ENCODE measurements at places on chromosomes 12 and 14.
A peak's percentile ranks its signal among the peaks of the same experiment; 100 is the strongest.

DNA sequence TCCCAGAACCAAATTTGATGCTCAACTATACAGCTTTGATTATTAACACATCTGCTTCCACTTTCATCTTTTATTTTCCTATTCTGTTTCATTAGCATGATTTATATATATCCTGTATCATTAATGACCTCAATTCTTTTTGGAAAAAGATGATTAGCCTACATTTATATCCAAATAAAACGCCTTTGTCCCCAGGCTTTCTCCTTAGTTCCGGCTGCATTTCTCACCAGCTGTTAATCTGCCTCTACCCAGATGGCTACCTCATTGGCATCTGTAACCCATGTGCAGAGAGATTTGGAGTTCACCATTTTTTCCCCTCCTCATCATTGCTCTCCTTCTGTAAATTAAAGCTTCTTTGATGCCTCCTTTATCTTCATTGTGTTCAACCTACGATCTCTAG lies 336.8 kb upstream of the RGS6 start:
- no peak for DNase-seq

- no peak for DNase-seq
Observed at GRCh38 chr12:92000597-92000996, 145.0 kb downstream of the BTG1 start.

- DNase-seq = no peak
Observed at GRCh38 chr12:77923882-77924281, 93.2 kb downstream of the NAV3 start.

- no peak for DNase-seq
Observed at GRCh38 chr12:52612431-52613383, 5.7 kb downstream of the KRT73 start.

DNA sequence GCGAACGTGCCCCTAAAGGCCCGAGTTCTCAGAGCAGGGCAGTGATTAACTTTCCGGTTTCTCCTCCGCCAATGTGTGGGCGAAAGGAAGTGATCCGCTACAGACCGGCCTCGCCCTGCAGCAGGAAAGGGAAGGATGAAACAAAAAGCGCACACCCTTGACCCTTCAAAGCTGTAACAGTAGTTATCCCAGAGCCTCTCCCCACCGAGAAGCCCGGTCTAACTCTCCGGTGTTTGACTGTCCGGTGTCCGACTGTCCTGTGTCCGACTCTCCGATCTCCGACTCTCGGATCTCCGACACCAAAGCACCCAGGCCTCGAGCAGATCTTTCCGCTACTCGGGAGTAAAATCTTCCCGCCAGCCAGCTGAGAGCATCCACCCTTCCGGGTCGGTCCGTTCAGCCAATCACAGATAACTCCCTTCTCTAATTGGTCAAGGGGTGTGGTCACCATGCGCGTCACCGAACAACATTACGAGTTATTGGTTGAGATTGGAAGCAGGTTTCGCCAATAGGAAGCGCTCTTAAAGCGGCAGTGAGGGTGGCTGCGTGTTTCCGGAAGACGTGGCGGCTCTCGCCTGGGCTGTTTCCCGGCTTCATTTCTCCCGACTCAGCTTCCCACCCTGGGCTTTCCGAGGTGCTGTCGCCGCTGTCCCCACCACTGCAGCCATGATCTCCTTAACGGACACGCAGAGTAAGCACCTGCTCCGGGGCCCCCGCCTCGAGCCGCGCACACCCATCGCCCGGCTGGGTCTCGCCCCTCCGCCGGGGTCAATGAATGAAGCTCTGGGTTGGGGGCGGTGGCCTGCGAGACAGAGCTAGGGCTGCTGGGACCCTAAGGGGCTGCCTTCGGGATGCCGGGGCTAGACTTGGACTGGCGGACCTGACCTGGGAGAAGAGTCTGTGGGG lies at the start of the genes GOLT1B and RECQL:
GOLT1B (plus strand) TSS at position 532 of the 906 bp plus-strand sequence; CDS start at position 667, 135 bp downstream.
RECQL (minus strand) TSS at position 378 of the 906 bp plus-strand sequence. CDS start 2,065 bp downstream, outside the sequence.
- DNase-seq = peak; percentile 98

GRCh38 chr12:51863363-51863932 lies 14.9 kb upstream of the FIGNL2 start:
- DNase-seq = no peak

- peak; percentile 75 for DNase-seq
Observed at GRCh38 chr14:74973003-74973653, 17.7 kb upstream of the PGF start.

DNA sequence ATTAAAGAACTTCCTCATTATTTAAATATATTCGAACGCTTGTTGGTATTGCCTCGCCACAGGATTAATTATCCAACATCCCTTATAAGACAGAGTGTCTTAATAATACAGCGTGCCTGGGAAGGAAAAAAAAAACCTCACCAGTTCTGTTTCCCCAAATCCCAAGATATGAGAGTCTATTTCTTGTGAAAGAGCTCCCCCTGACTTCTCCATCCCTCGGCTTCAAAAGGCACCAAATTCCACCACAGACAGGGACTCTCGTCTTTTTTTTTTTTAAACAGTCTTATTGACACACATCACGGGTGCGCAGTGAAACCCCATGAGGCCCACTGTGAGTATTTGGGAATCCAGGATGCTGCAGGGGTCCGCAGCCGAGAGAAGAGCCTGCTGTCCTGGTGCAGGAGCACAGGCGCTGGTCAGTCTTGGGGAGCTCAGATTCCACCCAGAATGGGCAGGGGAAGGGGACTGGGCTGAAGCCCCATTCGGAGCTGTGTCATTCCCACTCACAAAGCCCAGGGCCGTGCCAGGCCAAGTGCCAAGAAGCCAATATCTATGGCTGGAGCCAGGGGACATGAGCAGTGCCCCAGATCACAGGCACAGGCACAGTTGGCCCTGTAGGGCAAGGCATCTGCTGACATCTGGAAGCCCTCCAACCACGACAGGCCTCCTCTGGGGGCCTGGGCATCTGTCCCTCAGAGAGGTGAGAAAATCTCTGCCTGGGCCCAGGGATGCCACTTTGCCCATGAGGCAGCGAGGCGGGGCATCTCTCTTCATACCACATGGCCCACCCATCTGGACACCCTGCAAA lies 71.9 kb downstream of the BCL11B start:
- DNase-seq = peak; percentile 8

GRCh38 chr14:79645753-79646362 lies 565.4 kb downstream of the DIO2 start:
- no peak for DNase-seq

DNA sequence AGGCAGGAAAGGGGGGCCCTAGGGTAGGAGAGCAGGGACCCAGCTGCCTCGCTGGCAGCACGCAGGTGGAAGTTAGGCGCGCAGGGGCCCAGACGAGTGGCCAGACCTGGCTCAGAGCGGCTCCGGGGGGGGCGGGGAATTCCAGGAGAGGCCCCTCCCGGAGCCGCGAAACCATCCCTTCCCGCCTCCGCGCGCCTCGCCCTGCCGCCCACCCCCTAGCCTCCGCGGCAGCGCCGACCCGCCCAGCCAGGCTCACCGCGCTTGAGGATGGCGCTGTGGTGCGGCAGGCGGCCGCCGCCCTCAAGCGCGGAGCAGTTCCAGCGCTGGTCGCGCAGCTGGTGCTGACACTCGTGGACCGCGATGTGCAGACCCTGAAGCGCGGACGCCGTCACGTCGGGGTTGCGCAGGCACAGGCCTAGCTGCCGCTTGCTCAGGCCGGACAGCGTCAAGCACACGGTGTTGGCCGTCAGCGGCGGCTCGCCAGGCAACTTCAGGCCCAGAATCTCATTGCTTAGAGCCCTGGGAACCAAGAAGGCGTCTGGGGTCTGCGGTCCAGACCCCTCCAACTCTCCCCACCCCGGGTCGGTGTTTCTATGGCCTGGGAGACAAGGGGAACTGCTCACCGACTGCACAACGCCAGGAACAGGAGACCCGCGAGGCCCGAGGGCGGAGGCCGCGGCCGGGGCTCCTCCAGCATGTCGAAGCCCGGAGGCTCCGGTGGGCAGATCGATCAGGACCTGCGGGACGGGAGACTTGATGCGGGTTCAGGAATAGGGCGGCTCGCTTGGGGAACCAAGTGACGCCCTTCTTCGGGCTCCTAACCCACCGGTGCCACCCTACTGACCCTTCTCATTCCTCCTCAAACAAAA lies 1.5 kb downstream of the WNT10B start:
- peak; percentile 37 for DNase-seq

DNA sequence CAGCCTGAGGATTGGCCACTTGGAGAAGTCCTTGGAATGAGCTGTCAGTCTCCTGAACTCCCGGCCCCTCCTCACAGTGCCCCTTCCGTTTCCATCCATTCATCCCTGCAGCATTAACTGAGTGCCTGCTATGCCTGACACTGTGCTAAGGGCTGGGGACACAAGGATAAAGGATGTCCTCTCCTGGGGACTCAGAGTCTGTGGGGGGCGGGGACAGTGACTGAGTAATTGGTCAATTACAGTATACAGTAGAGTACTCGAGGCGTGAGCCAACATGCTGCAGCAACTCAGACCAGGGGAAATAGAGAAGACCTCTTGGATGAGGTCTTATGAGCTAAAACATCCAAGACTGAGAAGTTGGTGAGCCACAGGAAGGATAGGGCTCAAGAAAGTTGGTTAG lies 43.4 kb upstream of the PWP1 start:
- no peak for DNase-seq

- no peak for DNase-seq
Observed at GRCh38 chr14:77642407-77642806, 26.0 kb upstream of the SPTLC2 start.

DNA sequence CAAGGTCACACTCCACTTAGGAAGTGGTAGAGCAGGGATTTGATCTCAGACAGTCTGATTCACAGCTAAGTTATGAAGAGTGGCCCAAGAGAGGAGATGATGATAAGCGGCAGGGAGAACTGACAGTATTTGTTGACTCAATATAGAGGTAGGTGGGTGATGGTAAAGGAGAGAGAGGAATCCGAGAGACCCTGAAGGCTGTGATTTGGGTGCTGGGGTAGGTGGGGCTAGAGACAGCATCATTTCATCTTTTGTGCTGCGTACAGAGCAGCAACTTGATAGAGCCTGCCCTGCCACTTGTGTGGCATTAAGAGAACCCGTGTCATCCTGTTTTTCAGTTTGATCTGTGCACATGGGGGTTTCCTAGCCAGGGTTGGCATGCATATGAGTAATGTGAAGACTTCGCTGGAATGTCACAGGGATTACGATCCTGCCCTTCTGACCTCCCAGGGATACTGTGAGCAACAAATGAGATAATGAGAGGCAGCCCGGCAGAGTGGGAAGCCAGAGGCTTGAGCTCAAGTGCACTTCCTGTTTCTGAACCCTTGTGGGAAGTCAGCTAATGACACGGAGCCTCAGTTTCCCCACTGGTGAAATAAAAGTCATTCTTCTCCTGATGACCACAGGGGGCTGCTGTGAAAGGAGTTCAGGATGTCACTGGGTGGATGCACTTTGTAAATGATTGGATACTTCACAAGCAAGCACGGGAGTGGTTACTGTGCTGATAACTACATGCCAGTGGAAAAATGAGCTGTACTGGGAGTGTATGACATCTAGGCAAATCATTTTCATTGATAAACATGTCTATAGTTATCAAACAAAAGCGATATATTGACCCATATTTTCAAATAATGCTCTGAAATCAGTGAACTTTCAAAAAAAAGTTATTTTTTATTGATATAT lies 59.5 kb upstream of the IGF1 start:
- DNase-seq = peak; percentile 40

DNA sequence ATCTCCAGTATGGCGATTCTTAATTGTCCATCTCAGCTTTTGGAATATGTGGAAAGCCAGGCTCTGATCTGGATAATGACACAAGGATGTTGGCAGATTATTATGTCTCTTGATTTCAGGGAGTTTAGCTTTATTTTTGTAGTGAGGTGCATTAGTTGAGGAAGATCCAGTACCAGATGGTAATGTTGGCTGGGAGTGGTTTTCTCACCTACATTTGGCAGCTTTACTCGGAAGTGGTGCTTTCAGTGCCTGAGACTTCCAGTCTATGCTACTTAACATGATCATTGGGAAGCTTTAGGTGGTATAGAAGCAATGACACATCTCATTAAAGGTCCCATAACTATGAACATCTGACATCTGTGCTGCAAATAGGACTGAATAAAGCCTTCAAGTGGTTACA lies 7.5 kb downstream of the SLC15A5 start:
- DNase-seq = no peak

DNA sequence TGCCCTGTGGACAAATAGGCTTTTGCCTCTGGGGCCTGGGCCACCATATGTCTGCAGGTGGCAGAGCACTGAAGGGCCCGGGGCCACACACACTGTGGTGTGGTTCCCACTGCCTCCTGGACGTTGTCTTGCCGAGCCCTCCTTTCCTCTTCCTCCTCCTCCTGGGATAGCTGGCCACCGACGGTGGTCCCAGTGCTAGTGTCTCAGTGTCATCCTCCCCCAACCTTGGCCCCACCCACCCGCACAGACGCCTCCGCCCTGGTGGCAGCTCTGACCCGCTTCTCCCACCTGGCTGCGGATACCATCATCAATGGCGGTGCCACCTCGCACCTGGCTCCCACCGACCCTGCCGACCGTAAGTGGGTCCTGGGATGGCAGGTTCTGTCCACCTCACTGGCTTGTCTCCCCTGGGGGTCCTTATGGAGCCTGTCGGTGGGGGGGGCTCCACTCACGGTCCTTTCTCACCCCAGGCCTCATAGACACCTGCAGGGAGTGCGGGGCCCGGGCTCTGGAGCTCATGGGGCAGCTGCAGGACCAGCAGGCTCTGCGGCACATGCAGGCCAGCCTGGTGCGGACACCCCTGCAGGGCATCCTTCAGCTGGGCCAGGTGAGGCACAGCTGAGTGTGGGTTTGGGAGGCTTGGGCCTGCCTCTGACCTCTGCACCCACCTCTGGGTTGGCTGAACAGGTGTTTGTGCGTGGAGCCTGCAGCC lies 23.5 kb downstream of the HIP1R start:
- no peak for DNase-seq

GRCh38 chr12:120630104-120630892 lies 10.1 kb upstream of the CABP1 start:
- DNase-seq = no peak

DNA sequence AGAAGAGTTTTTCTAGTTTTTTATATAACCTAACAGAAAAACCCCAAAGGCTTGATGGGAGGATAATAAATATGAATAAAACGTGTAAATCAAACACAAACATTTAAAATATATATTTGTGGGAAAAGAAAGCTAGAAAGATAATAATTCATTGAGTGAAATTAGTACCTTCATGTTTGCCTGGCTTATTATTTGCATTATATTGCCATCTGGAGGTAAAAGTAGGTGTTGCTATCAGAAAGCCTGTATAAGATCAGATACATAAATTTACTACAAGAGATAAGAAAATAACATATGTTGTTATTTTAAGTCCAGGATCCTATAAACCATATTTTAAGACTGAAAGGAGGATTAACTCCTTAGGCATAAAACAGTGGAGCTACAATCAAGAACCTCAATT lies 77.7 kb downstream of the NTS start:
- peak; percentile 29 for DNase-seq

DNA sequence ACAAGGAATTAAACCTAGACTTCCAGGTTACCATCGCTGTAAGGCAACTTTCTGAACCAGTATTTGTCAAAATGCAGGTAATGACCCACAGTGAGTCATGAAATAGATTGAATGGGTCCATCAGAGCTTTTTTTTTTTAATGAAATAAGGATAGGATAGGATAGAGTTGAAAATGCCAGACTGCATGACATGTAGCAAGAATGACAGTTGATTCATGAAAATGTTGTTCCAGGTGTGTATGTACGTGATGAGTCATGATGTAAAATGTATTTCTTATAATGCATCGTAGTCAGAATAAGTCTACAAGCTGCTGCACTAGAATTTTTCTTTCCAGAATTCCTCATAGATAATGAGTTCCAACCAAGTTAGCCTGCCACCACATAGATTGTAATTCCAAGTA lies 184.4 kb upstream of the BCL2L14 start:
- DNase-seq = no peak
